Stimulated activated CD8-positive, alpha-beta memory T cell treated with anti-CD3 and anti-CD28 coated beads, Interleukin-4, amount 100 ng/mL, for 4 hours (primary cell): ENCODE measurements at places on chromosomes 6 and 20.

DNA sequence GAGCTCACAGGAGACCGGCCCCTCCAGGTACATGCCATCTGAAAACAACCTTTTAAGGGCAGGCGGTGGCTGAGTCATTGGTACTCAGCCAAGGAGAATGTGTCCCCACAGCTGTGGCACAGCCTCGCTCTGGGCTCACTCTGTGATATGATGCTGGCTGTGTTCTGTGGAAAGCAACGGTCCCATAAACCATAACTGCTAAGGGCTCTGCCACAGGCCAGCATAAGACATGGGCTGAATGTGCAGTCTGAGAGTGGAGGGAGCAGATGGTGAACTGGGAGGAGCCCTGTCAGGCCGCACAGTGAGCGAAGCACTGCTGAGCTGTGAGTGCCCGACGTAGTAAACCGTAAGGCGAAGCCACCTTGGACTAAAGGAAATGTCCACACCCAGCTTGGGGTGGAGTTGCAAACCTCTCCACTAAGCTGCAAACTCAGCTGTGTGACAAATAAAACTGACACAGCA is 375.8 kb downstream of the THBS2 start:
- DNase-seq = no peak

DNA sequence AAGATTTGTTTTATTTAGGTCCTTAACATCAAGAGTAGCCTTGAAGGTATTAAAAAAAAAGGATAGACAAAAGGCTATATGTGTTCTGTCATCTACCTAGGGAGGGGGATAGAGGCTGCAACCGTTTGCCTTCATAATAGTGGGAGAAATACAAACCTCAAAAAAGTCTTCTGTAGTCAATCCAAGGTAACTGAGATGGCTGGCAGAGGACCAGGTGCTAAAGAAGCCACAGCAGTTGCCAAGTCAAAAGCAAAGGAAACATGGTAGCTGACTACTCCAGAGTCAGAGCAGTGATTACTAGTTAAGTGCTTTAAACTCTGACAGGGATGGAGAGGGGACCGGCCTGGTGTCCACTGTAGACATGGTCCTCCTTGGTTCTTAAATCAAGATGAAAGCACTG is 249.4 kb downstream of the PTPRK start:
- no peak for DNase-seq

- no peak for DNase-seq
Measured at GRCh38 chr20:33653900-33654596, 8.1 kb upstream of the C20orf144 start.

- no peak for DNase-seq
Measured at GRCh38 chr6:156988276-156989158, 211.3 kb downstream of the ARID1B start.

- DNase-seq = no peak
Measured at GRCh38 chr6:16955899-16956298, 146.0 kb upstream of the STMND1 start.

DNA sequence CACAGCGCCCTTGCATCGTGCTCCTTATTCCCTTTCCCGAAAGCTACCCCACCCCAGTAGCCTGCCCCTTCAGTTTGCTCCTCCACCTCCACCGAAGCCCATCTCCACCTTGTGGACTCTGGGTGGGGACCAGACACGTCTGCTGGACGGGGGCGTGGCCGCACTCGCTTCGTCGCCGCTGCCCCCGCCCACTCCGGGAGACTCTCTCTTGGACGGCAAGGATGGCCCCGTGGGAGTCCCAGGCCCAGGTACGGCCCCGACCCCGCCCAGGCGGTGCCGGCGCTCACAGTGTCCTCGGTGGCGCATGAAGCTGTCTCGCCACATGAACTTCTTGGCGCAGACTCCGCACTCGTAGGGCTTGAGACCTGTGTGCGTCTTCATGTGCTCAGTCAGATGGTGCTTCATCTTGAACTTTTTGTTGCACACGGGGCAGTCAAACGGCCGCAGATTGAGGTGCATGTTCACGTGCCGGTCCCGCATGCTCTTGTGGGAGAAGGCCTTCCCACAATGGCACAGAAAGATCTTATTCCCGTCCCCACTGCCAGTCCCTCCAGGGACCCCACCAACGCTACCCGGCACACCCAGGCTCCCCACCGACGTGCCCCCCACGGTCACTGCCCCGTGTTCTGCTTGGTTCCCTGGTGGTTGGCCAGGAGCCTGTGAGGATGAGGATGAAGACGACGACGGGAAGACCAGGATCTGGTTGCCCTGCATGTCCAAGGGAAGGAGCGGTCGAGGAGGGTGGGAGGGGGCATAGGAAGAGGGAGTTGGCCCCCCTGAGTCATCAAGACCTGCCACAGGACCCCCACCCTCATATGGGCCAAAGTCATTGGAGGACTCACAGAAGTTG is 1.3 kb upstream of the TAPBP start:
- DNase-seq = no peak

DNA sequence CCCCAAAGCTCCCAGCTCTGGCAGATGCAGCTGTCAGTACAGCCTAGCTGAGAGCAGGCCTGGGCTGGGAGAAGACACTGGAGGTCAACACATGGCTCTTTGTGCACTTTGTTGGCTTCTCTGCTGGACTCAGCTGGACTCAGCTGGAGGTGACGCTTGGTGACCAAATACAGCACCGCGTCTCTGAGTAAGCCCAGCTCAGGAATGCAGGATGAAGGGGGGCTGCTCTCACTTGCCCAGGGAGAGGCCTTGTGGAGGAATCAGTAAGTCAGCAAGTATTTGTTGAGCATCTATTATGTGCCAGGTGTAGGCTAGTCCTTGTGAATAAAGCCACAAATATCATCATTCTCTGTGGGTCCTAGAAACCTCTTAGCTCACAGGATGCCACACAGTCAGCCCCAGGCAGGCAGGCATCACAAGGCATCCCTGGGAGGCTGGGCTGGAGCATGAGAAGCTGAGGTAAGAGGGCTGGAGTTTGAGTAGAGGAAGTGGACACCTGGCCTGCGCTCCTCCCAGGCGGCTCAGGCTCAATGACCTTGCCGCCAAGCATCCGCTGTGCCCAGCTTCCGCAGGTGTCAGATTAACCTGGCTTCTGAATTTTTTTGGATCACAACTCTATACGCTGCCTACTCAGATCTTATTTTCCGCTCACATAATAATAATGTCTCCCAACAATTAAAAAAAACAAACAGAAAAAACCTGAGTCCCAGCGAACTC is 95.4 kb downstream of the TMEM170B start:
- DNase-seq = no peak

DNA sequence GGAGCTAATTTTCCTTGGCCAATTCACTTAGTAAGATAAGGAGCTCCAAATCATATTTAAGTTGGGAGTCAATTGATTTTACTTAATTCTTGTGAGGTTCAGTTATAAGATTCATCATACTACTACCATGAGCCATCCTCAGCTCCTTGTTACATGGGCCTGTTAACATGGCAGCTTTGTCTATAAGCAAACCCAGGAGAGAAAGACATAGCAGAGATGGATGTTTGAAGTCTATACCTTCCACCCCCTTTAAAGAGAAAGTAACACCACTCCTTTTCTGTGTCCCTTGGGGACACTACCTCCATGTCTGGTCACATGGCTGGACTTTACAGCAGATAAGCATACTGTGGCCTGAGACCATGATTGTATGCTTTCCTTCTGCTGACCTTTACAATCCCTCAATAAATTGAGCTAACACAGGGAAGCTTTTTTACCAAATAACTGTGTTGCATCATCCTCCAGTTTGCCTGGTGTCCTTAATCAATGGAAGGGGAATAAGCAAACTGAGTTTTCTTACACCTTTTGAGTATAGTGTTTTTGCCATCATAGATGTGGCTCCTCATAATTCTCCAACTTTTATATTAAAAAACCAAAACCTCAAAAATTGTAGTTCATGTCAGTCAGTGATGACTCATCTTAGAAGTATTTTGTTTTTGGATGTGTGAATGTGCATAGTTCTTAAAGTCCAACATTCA is 9.8 kb upstream of the ZNFX1 start:
- DNase-seq = no peak

- no peak for DNase-seq
Measured at GRCh38 chr20:48784273-48784641, 43.5 kb downstream of the PREX1 start.

GRCh38 chr6:5215159-5215558 is 45.6 kb downstream of the LYRM4 start:
- DNase-seq = no peak

DNA sequence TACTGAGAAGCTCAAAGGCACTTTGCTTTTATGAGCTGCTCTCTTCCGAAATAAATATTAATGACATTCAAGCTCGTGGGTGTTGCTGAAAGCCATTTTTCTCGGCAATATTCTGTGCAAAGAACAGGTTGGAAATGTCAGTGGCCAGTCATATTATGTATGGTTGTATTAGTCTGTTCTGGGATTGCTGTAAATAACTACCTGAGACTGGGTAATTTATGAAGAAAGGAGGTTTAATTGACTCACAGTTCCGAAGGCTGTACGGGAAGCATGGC is 32.1 kb downstream of the TUBB2B start:
- DNase-seq = no peak

DNA sequence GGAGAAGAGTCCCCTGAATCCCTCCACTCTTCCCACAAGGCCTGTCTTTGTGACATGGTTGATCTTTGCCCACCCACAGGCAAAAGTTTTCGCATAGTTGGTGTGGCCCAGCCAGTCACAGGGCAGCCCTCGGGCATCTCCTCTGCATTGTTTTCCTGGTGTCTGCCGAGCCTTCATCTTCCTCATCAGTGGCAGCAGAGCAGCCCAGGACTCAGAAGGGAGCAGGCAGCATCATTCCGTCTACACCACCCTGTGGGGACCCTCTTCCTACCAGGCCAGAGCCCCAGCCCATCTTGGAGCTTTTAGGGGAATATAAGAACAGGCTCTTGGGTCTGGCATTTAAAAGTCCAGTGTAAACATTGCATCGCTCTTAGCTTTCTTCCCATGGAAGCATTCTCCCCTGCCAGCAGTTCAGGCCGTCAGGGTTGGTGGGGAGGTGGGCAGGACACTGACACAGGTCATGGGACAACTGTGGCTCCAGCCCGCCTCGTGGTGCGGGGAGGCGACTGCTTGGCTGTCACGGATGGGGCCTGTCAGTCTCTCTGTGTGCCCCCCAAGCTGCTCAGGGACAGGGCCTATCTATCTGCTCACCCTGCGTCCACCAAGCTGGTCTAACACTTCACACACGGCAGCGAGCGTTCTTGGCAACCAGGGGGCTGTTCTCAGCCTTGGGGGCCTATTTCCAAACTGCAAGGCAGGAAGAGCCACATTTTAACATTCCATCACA is 38.3 kb downstream of the PDRG1 start:
- DNase-seq = no peak

- no peak for DNase-seq
Measured at GRCh38 chr6:117810269-117810668, 96.8 kb upstream of the SLC35F1 start.

GRCh38 chr6:118639054-118639964 is 12.1 kb downstream of the CEP85L start:
- no peak for DNase-seq

DNA sequence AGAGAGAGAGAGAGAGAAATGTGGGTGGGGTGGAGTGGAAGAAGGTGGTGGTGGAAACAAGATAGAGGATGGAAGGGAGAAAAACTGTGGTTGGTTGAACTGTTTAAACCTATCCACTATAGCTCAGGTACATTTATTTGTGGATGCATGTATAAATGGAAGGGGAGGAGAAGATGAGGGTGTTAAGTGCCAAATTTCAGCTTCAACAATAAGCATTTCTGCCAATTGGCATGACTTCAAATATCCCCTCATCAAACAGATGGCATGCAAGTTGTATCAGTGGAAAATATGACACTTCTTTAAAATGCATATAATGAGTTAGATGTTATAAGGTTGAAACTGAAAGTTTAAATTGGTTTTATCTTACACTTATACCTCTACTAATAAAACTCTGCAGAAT is 216.1 kb downstream of the LMBRD1 start:
- no peak for DNase-seq

GRCh38 chr6:11492464-11493290 is 44.9 kb upstream of the TMEM170B start:
- no peak for DNase-seq

DNA sequence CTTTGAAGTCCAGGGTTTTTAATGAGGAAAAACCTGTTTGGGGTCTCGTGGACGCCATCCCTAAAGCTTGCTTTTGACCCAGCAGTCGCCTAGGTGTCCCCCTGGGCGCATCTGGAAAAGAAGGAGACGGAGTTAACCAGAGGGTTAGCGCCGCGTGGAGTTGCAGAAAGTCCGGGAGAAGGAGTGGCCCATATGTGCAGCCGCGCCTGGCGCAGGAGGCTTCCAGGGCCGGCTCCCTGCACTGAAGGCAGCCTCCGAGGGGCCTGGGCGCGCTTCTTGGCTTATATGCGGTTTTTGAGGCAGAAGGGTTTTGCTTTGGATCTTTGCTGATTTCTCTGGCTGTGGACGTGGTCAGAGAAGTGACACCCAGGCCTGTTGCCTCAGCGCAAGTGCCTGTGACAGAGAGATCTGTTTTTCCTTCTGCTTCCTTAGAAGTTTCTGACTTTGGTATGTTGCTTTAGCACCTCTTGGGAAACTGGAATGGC is 987 bp downstream of the TMEM181 start:
- no peak for DNase-seq

- DNase-seq = no peak
Measured at GRCh38 chr6:117272032-117272866, 6.9 kb downstream of the VGLL2 start.

GRCh38 chr6:170522565-170523183 is 30.4 kb downstream of the PSMB1 start:
- no peak for DNase-seq

DNA sequence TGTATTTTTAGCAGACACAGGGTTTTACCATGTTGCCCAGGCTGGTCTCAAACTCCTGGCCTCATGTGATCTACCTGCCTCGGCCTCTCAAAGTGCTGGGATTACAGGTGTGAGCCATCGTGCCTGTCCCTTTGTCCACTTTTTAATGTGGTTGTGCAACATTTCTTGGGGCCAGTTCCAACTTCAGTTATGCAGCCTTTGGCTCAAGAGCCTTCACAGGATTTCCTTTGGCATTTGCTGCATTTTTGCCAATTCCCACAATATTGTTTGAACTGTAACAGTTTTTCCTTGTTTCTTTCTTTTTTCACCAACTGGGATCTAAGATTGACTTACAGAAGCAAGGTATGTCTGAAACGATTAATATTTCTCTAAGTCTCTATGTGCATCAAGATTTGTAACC is 63.6 kb downstream of the EDN1 start:
- DNase-seq = no peak

DNA sequence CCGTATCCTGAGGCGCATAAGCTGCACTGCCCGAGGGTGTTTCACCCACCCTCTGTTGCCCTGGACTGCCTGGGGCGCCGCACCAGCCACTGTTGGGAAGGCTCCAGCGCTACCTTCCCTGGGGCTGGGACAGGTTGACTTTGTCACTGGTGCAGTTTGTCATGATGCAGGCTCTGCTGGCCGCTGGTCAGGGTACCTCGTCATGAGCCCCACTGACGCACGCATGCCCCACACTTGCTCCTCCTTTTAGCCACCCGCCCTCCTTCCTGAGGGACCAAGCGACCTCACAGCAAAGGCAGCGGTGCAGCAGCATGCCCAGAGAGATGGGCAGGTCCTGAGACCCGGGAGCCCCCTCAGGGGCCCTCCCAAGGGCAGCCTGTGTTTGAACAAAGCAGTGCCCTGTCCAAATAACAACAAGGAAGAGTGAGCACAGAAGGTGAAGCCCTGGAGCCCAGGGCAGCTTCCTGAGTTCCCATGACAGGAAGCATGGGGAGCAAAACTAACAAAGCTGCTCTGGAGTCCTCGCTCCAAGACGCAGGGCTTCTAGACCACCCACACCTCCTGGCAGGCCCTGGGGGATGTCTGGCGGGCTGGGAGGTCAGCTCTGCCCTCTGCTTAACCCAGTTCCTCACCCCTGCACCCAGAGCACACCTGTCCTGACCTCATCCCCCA is 50.1 kb upstream of the SMOC2 start:
- no peak for DNase-seq
